ENCODE measurements at places on chromosomes 12 and 14. TPM values are rescaled to one million over a fixed set of nuclear protein-coding genes. Genes with fewer than 3 reads are reported as not detected.

The ASB2 gene
- polyA plus RNA-seq = 0.97 TPM

DNA sequence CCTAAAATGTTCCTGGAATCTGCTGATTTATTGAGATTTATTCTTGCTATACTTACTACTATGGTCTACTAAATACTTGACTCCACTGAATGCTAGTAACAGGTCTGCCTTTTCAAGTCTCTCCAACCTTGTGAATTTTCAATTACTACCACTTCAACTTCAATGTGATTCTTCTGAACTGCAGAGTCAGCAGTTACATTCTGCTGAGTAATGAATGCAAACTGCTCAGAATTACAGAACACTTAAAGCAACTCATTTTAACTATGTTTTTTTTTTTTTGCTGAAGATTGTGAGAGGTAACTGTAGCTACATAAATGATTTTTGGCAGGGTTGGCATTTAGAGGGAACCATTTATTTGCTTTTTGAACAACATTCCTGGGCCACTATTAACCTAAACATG lies 41.8 kb downstream of the ARF6 start:
- peak; percentile 66 for DNase-seq

DNA sequence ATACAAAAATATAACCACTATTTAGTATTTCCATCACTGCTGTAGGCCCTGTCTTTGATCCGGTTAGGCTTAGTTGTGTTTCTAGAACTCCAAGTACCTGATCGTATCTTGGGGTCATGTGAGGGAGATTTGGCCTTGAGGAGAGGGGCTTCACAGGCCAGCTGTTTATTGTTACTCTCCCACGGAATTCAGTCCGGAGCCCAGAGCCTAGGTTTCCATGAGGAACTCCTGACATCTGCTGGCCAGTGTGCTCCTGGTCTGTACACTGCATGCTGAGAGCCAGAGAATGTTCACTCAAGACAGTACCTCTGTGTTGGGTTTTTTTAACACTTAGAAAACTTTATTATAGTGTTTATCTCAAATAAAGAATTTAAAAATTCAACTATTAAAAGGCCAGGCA lies 341.0 kb upstream of the TMEM132C start:
- DNase-seq = peak; percentile 49

GRCh38 chr12:75488553-75488952 lies 8.0 kb downstream of the GLIPR1 start:
- DNase-seq = no peak

- peak; percentile 74 for DNase-seq
Observed at GRCh38 chr14:103628221-103628683, 759 bp upstream of the KLC1 start.

The CD163 gene
- 22.8 TPM for polyA plus RNA-seq

Data from kidney (tissue), 22 donors.